ENCODE measurements at places on chromosomes 13 and 19. TPM values are rescaled to one million over a fixed set of nuclear protein-coding genes. Genes with fewer than 3 reads are reported as not detected.

Gene CEACAM21
- 0.18 TPM for total RNA-seq

Gene MISP
- total RNA-seq, result 0.20 TPM

Gene ZNF581
- total RNA-seq, result 35.7 TPM

DNA sequence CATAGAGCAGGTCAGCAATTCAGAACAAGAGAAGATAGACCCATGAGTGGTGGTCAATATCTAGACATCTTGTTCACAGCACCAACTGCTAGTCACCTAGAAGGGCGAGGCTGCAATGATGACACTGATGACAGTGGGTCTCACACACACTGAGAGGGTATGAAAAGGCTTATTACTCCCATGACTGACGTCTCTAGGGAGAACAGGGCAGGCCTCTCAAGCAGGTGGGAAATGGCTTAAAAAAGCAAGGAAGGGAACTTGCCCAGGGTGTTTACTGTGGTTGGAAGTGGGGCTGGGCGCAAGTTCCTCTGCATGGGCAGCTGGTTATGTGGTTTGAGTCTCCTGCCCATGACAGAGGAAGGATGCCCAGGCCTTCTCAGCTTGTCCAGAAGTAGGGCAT is 33.8 kb downstream of the ZNF44 start:
- no peak for DNase-seq

GRCh38 chr19:2479556-2480194 is 3.7 kb downstream of the GADD45B start:
- no peak for DNase-seq

DNA sequence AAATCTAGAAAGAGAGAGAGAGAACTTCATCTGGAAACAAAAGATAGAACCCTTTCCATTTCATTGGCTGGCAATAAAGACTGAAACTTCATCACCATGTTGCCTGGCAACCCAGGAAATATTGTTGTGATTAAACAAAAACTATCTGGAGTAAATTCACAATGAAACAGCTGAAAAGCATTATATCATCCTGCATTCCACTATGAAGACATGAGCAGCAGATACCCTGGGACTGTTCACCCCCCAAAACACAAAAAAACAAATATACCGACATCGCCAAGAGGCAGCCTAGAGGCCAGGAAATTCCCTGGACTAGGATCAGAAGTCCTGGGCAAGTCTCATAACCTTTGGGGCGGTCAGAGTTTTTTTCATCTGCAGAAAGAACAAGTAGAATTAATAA is 158.3 kb downstream of the FOXO1 start:
- DNase-seq, result no peak
